ENCODE measurements at places on chromosomes 7 and 10. TPM values are rescaled to one million over a fixed set of nuclear protein-coding genes. Genes with fewer than 3 reads are reported as not detected.

The MRLN gene
- total RNA-seq, result 67.7 TPM

The TSPAN13 gene
- 2.8 TPM for total RNA-seq

The EN2 gene
- total RNA-seq, result 1.2 TPM

The PRSS1 gene
- total RNA-seq, result not detected

The OIT3 gene
- not detected for total RNA-seq

The MYH16 gene
- total RNA-seq, result not detected

The INSYN2A gene
- not detected for total RNA-seq

The SFRP4 gene
- 0.24 TPM for total RNA-seq

Data from gastrocnemius medialis (tissue), 4 donors.